COR-L47 (cell line): ENCODE measurements at places on chromosomes 6 and 20.

DNA sequence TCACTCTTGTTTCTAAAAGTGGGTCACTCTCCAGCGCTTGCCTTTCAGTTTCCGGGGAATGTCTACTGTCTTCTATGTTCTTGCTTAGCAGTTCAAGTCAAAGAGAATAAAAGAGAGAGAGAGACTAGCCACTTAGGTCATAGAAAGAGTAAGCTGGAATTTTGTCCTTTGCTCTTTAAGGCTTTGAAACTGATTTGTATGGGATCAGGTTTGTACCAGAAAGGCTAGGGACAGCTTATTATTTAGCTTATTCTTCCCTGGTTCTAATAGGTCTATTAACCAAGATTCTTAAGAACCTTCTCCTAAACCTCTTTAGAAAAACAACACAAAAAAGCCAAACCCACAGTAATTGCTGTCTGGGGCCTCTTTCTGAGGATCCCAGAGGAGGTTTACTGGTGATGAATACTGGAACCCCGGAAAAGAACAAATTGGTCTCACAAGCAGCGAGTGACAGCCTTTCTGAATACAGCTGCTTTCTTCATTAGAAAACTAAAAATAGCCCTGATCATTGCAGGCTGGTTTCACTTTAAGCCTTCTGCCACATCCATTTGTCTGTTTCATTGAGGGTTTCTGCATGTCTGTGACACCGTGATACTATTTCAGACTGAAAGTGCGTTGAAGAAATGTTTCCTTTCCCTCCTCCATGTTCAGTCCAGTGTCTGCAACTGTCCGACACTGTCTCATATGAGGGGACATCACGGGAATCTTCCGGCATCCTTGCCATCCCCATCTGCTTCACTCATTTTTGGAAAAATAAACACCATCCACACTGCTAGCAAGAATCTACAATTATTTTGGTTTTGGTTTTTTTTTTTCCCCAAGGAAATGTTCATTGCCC is 75.1 kb upstream of the ATXN1 start:
- no peak for DNase-seq

- DNase-seq: no peak
These were observed 395.3 kb upstream of the BTBD3 start for GRCh38 chr20:11522366-11522741.

- DNase-seq: no peak
These were observed 19.8 kb downstream of the NEDD9 start for GRCh38 chr6:11212664-11213063.

DNA sequence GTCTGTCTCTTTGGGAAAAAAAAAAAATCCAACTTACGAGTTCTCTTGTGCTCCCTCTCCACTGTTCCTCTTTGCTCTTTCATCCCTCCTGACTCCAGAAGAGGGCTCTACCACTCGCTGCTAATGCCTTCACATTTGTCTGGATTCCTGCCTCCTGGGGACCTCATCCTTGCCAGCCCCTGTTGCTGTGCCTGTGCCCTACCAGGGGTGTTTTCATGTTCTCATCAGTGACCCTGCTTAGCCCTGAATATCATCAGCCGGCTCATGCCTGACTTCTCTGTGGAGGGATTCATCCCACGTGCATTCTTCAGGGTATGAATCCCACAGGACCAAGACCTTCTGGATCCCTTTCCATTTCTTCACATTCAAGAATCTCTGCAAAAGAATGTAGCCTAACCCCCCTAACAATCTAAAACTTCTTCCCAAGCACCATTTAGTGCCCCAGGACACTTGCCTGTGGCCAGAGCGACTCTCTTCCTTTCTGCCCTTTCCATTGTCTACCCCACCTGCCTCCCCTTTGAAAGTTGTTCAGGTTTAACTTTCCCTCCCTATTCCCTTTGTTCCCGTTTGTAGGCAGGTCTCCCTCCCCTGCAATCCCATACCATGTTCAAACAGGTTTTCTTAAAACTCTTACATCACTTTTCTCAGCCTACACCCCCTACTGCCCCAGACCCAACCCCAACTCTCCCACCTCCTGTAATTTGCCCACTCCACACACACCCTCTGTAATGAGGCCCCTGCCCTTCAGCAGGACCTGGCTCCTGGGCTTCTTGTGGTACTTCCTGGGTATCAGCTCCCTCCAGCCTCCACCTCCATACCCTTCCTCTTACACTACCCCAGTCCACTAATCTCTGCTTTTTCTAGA is 50.2 kb downstream of the RREB1 start:
- no peak for DNase-seq

- no peak for DNase-seq
These were observed 1.0 kb upstream of the DDAH2 start for GRCh38 chr6:31729979-31730630.

DNA sequence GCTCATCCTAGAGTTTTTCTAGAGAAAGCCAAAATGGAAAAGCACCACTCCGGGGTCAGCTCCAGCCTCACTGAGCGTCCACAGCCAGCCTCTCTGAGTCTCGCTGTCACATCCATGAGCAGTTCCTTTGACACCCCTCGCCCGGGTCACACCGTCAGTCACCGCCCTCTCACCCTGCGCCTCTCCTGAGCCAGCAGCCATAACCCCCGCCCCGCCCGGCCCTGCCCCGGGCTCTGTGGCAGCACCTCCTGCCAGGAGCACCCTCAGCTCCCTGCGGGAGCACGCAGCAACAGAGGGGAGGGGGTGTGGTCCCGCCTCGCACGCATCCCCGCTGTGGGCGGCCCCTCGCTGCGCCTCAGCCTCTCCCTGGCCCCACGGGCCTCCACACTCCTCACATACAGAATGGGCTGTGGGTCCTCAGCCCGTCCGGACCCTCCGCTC is 267.7 kb downstream of the TAF4 start:
- DNase-seq: no peak

DNA sequence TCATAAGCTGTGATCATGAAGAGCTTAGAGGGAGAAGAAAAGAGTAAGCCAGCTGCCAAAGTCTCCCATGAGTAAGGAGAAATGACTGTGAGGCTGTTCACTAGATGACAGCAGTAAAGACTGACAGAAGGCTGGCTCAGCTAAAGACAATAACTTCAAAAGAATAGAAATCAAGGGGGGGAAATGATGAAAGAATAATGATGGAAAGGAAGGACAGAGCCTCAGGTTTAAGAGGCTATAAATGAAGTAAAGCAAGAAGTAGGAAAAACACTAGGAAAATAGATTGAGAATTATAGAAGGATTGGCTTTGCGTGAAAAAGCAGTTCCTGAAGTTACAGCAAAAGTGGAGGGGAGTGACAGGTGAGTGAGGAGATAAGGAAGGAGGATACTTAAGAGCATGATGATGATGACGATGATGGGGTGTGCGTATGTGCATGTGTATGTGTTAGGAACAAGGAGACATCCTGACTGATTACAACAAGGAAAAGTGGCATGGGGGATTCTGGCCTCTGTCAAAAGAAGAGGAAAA is 48.2 kb downstream of the HBS1L start:
- no peak for DNase-seq

DNA sequence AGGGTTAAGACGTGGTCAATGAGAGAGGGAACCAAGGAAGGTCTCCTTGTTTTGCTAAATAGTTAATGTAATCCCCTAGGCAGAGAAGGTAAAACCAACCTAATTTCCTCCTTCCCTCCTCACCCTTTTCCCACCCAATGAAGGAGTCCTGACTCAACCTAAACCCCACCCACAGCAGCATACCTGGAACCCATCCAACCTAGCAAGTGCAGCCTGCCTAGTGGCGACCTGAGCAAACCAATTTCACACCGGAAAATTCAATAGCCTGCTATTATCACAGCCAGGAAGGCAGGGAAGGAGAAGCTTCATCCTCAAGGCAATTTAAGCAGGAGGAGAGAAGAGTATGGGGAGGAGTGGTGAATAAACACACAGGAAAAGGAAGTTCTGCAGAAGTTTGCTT is 46.9 kb downstream of the OSTM1 start:
- peak; percentile 67 for DNase-seq

DNA sequence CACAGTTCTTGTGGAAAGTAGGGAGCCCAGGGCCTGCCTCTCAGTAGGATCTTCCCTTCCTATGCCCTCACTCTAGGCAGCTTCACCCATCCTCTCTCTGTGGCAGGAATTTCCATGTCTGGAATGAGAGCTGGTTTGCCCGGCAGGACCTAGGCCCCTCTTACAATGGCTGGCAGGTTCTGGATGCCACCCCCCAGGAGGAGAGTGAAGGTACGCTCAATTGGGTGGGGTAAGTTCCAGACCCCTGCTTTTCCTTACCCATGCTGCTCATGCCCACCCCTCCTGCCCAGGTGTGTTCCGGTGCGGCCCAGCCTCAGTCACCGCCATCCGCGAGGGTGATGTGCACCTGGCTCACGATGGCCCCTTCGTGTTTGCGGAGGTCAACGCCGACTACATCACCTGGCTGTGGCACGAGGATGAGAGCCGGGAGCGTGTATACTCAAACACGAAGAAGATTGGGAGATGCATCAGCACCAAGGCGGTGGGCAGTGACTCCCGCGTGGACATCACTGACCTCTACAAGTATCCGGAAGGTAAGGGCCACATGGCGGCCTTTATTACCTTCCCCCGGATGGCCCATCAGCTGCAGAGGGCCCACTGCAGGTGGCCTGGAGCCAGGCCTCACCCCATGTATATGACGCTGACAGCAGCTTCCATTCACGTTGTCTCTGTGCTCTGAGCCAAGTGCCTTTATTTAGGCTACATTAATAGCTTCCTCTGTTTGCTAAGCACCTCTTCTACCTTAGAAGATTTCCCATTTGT is 22.8 kb downstream of the TGM6 start:
- DNase-seq: no peak

GRCh38 chr6:5335020-5335419 is 73.7 kb downstream of the FARS2 start:
- DNase-seq: no peak

GRCh38 chr6:148345176-148345575 is 2.5 kb downstream of the SASH1 start:
- no peak for DNase-seq

GRCh38 chr20:58313396-58313795 is 3.9 kb downstream of the RAB22A start:
- DNase-seq: no peak

DNA sequence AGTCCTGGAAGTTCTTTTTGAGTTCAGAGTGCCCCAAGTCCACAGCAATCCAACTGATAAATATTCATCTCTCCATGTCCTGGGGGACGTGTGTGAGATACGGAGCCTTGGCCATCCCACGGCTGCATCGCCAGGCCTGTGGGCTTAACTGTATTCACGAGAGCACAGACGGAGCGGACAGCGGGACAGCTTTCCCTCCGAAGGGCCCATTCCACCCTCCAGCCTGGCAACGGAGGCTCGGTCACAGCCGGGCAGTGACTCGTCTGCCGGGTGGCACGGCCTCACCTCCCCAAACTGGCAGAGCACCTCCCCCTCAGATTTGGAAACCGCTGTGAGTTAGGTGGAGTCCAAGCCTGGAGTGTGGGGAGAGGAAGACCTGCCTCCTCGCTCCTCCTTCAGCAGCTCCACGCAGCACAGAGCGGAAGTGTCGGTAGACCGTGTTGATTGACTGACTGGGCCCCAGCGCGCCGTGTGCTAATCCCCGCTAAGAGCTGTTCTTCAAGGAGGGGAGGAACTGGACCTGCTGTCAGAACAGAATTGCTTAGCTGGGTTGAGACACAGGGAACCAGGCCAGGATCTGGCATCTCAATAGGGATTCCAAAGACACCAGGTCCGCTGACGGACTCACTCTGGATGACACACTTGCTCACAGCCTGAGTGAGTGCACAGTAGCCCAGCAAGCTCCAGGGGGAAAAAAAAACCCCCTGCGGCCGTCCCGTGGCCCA is 10.9 kb downstream of the FOXF2 start:
- no peak for DNase-seq

GRCh38 chr6:56158571-56158970 is 88.8 kb downstream of the COL21A1 start:
- DNase-seq: no peak

DNA sequence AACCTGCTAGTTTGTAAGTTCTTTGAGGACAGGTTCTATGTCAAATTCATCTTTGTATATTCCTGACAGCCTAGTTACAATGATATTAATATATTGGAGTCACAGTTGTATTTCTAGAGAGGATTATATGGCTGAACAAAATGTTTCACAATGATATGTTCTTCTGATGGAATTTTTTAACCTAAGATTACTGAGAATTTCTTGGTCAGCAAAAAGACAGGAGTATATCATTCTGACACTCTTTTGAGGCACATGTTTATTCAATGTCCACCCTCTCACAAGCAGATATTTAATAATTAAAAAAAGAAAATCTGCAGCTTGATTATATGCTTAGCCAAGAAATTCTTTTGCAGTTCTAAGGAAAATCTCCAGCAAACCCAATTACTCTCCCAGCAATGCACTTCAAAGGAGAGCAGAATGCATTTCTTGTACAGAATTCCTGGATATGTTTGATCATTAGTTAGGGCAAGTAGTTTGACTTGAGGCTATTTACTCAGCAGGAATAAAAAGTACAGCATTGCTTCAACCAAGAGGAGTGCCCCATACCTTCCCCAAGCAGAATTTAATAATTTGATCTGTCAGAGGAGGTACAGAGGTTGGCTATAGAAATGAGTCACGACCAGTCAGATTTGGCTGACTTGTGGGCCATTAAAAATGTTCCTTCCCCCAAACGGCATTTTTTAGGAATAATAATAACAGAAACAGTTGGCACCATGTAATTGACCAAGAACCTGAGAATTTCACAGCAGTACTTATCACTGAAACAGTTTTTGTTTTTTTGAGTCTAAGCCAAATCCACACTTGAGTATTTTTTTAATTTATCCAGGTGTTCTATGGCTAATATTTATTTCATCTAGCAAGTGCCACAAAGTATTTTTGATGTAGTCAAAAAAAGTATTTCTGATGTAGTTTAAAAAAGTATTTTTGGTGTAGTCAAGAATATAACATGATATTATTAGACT is 508.1 kb upstream of the FLRT3 start:
- DNase-seq: no peak

- no peak for DNase-seq
These were observed 16.1 kb upstream of the ZNF217 start for GRCh38 chr20:53609491-53610445.

GRCh38 chr6:45466686-45467085 is 89.0 kb upstream of the SUPT3H start:
- DNase-seq: no peak

DNA sequence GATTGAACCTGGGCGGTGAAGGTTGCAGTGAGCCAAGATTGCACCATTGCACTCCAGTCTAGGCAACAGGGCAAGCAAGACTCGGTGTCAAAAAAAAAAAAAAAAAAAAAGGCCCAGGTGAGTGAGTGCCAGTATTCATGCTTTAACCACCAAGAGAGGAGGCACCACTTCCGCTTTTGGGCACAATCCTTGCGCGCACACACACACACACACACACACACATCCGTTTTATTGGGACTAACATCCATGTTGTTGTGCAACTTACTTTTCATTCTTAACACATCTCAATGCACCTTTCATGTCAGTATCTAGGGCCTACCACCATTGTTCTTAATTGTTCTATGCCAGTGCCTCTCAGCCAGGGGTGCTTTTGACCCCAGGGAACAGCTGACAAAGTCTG is 263.0 kb downstream of the CDC5L start:
- DNase-seq: no peak

DNA sequence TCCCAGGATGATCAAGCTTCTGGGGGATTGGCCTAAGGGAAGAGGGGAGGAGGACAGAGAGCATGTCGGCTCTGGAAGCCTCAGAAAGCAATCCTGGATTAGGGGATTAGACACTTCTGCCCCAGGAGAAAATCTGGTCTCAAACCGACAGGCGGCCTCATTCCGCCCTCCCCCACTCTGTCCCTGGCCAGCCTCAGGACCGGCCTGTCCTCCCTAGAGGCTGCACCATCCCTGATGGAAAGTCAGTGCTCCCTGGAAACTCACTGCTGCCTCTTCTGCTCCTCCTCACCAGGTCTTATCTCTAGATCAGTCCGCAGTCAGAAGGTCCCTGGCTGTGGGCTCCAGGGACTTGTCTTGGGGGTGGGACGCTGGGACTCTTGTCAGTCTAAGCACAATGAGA is 905 bp upstream of the SLC12A5 start:
- no peak for DNase-seq

GRCh38 chr6:21961226-21961625 is 335.6 kb downstream of the PRL start:
- no peak for DNase-seq
